ENCODE measurements at places on chromosomes 16 and 17.

DNA sequence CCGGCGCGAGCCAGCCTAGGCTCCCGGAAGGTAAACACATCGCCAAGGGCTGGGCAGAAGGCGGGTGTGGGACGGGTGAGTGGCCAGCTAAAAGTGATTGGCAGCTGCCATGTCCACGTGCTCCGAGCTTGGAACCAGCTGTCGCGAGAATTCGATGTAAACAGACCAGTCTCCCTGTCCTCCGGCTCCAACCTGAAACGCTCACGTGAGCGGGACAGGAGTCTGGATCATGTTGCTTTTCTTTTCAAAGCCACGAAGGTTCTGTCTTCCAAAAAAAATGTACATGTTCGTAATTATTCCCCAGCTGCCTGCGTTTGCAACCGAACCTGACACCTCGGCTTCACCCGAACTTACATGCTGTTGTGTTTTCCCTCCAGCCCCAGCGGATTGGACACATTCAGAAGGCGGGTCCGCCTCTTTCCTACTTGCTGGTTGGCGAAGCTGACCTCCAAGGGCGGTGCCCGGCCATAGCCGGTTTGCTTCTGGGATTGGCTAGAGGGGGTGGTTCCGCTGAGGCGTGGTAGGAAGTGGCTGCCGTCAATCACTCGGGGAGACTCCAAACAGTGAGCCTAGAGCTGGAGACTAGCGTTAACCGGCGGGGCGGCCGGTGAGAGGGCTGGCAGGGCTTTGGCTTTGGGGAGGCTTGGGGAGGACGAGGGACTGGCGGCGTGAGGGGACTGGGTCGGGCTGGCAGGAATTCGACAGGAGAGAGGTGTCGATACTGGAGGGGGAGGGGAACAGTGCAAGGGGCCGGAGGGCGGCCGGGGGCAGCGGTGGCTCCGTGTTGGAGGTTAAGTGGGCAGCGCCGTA, at the start of gene BCAS3:
TSS of gene BCAS3 (plus strand) at position 544 of the 810 bp plus-strand sequence.
- DNase-seq = peak; percentile 82

DNA sequence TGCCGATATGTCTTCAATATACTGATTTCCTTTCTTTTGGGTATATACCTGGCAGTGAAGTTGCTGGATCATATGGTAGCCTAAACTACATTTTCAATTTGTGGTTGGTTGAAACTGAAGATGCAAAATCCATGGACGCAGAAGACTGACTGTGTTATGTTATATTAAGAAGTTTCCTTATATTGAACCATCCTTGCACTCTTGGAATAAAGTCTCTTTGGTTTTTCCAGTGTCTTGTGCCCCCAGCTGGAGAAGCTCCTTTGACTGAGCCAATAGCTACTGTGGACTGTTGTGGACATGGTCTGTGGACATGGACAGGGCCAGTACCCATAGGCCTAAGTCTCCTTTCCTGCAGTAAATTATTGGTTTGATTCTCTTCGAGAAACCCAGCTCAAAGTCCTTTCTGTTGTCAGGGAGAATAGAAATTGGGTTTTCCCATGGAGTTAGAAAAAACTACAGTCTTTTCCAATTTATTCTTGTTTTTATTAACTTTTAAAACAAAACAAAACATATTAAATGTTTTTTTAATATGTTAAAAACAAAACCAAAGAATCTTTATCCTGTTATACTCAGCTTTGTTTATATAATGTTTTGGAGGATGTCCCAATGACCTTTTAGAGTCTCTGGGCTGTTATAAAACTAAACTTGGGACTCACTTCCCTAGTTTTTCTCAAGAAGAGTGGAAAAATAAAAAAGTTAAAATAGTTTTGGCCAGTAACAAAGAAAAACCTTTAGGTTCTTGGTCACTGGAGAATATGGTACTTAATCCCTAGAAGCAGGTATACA, 15.2 kb upstream of the IL34 start:
- no peak for DNase-seq

GRCh38 chr16:70257391-70257790, 5.7 kb upstream of the EXOSC6 start:
- DNase-seq = no peak

DNA sequence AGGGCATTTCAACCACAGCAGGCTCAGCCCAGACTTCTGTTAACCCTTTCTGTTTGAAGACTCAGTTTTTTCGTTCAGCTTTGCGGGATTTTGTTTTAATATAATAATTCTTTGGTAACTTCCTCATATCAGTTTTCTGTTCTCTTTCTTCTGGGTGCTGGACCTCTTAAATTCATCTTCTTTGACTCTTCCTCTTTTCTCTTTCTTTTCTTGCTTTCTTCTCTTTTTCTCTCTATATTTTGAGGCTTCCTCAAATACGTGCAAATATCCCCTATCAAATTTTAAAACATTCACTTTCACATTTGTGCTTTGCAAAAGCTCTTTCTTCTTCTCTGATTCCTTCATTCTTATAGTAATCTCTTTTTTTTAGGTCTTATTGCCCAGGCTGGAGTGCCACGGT, 136.3 kb downstream of the HS3ST3B1 start:
- no peak for DNase-seq

- DNase-seq = no peak
These were observed 23.8 kb upstream of the SLC12A3 start for GRCh38 chr16:56841233-56841632.

GRCh38 chr17:44501866-44502375, 1.3 kb downstream of the GPATCH8 start:
- DNase-seq = no peak

GRCh38 chr17:77420095-77420803, 279.5 kb downstream of the SEC14L1 start:
- DNase-seq = no peak

DNA sequence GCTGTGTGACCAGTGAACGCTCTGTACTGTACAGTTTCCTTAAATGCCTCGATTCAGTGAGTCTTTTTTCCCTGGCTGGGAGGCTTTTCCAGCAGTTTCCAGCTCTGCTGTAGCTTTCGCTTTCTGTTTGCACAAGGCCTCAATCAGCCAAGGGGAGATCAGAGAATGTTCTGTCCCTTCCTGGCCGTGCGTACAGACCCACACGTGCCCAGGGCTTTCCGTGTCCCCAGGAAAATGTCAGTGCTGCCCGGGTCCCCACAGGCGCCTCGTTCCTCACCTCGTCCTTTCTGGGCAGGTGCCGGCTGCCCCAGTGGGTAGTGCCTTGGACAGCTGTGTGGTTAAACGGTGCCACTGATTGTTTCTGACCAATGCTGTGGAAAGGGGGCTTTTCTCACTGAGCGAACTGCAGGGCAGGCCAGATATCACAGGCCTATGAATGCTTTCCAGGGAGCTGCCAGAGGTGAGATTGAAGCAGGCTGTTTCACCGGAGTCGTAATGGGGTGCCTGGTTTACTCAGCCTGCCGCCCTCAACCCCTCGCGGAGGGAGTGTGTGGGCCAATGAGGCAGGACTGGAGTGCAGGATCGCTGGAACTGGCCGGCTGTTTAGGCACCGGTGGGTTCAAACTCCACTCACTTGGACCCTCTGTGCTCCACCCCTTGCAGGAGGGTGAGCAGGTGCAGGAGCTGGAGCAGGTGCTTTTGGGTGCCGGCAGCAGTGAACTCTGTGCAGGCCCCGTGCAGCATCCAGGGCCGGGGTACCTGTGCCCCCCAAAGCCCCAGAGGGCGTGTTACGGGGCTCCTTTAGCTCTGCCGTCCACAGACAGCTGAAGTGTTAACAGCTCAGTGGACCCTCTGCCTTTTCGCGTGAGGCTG, 44.4 kb downstream of the ZNF778 start:
- DNase-seq = no peak

DNA sequence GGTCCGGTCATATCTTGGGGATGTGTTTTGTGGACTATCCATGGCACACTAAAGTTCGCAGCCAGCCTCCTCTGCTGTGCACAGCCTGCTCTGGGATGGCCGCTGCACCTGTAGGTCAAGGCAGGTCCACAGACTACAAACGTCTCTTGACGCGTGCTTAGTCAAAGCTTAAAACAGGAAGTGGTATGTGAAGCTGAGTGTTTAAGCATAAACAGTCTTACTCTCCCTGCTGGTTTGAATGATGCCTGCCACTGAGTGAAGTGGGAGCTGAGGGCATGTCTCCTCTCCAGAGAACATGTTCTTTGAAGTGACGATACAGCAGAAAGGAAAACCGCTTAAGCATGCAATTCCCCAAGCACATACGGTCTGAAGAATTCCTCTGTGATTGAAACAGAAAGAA, 365.6 kb downstream of the SLC39A11 start:
- DNase-seq = no peak

GRCh38 chr16:74896389-74897370, 88.2 kb downstream of the WDR59 start:
- DNase-seq = no peak

DNA sequence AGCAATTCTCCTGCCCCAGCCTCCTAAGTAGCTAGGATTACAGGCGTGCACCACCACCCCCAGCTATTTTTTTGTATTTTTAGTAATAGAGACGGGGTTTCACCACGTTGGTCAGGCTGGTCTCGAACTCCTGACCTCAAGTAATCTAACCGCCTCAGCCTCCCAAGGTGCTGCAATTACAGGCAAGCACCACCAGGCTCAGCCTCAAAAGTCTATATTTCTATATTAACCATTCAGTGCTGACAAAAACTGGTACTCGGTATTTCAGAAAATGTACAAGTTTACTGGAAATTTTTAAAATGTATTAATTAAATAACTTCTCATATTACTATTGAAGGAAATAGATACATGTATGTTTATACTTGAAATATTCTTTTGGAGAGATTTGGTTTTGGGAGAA, 1.4 kb upstream of the HEXD start:
- DNase-seq = no peak

DNA sequence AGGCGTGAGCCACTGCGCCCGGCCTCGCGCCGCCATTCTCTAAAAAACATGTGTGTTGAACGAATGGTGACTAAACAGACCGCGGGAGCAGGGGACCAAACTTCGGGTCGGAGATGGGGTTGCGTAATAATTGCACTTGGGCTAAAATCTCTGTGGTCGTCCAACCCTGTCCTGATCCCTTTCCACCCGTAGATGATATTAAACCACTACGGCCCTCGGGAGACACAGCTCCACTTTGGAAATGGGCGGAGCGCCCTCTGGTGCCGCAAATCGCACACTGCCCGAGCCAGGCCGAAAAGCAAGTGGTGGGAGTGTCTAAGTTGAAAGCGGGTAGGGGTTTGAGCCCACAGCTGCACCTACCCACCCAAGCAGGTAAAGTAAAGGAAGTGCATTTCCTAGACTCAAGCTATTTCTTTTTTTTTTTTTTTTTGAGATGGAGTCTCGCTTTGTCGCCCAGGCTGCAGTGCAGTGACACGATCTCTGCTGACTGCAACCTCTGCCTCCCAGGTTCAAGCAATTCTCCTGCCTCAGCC, 17.0 kb downstream of the CAVIN1 start:
- DNase-seq = peak; percentile 50

DNA sequence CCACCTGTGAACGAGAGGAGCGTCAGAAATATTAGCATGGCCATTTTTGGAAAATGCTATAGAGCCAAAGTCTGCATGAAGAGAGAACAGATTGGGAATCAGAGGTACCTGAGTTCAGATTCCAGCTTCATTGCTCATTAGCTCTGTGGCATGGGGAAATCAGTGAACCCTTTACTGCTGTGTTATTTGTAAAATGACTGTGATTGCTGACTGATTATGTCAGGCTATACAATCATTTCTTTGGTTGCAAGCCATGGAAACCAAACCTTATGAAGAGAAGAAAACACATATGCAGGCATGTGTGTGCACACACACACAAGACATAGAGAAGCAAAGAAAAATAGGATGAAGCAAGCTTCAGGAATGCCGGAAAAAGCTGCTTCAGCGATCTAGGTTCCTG, 101.4 kb upstream of the HSBP1 start:
- DNase-seq = no peak

- DNase-seq = no peak
These were observed 6.2 kb upstream of the CASC3 start for GRCh38 chr17:40134184-40134583.

- no peak for DNase-seq
These were observed 65.4 kb upstream of the CLEC18A start for GRCh38 chr16:69885722-69886121.

GRCh38 chr17:5715478-5715877, 131.2 kb upstream of the NLRP1 start:
- DNase-seq = no peak

GRCh38 chr17:72865954-72866353, 226.5 kb downstream of the SLC39A11 start:
- DNase-seq = no peak

DNA sequence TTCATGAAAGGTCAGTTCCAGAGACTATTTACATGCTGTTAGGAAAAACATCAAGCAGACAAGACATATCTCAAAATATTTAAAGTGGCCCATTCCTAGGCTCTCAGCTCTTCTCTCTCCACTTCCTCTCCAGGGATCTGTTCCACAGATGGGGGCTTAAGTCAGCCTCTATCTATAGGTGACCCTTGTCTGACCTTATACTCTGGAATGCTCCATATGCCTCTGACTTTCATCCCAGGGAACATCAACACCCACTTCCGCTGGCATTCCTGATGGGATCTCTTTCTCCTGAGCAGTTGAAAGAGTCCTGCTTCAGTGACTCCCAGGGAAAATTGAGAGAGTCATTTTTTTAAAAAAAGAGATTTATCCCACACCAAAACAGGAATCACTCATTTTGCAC, 11.5 kb upstream of the WIPI1 start:
- no peak for DNase-seq

GRCh38 chr16:86680162-86680561, 101.8 kb downstream of the FOXL1 start:
- no peak for DNase-seq

DNA sequence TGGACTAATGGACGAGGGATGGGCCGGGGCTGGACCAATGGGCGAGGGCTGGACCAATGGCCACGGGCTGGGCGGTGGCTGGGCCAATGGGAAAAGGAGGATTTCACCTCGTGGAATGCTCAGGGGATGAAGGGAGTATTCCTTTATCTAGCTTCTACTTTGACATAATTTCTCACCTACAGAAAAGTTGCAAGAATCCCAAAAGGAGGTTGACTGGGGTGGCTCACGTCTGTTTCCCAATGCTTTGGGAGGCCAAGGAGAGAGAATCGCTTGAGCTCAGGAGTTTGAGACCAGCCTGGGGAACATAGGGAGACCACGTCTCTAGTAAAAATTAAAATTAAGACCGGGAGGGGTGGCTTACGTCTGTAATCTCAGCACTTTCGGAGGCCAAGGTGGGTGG, 5.7 kb upstream of the FLYWCH1 start:
- DNase-seq = no peak

DNA sequence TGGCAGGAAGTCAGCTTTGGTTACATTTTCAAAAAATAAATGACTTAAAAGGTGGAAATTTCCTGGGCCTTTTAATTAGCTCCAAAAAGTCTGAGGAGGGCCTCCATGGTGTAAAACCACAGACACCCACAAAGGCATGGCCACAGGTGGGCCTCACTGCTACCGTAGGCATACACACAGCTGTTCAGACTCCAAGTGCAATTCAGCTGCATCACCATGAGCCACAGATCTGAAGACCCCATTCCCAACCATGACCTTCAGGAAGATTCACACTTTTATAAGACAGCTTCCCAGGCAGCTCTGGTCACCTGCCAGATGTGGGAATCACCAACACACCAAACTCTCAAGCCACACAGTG, 20.6 kb downstream of the CSNK2A2 start:
- DNase-seq = no peak

Measured in stimulated activated CD4-positive, alpha-beta T cell treated with anti-CD3 and anti-CD28 coated beads, Interleukin-1b, Interleukin-23, amount 100 ng/mL, for 1 hour (primary cell).